OCI-M1 (cell line): ENCODE measurements at places on chromosomes 13 and 19.

DNA sequence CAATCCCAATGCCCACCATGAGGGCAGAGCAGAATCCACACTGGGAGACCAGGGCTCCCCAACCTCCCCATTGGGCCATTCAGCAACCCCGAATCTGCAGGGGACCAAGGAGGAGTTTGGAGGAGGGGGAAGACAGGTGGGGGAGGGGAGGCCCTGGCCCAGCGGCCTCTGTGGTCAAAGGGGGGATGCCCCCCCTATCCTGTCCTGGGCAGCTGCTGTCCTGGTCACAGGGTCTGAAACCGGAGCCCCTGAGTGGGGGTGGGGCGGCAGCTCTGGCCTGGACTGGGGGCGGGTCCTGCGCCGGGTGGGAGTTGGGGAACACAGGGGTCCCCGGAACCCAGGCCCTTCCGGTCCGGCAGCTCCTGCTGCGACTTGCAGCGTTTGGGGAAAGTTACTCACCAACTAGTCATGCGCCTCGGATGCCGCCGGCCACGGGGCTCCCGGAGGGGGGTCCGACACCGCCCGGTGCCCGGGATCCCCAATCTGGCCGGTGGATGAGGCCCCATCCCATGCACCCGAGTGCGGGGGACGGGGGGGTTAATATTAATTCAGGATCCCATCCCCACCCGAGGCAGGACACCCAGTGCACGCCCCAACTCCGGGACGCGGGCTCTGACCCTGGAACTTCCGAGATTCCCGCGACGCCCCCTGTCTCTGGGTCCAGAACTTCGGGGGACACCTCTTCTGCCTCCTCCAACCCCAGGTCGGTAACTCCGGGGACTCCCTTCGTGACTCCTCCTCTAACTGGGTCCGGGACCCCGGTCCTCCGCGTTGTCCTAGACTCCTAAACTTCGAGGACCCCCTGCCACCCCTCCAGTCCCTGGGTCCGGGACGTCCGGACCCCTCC, 872 bp downstream of the HOMER3 start:
- DNase-seq, result peak; percentile 22

DNA sequence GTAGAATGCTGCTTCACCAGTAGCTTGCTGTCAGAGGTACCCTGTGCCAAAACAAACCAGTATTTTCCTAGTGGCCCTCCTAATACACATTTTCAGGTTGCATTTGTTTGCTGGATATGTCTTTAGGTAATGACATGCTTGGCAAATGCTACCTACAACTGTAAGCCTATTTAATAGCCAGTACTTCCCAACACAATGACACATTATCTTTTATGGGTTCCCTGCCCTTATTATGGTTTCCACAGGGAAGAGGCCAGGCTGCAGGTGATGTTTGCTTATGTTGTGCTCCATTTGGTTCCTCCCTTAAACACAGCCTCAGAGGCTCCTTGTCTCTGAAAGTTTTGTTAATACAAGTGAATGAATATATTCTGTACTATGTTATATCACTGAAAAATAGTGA, 24.7 kb downstream of the FRY start:
- no peak for DNase-seq

GRCh38 chr13:29846475-29847256, 3.8 kb downstream of the UBL3 start:
- no peak for DNase-seq

- peak; percentile 50 for DNase-seq
Measured at GRCh38 chr13:50531917-50532899, 311.3 kb downstream of the DLEU7 start.

- no peak for DNase-seq
Measured at GRCh38 chr13:93721483-93721882, 494.9 kb downstream of the GPC6 start.

DNA sequence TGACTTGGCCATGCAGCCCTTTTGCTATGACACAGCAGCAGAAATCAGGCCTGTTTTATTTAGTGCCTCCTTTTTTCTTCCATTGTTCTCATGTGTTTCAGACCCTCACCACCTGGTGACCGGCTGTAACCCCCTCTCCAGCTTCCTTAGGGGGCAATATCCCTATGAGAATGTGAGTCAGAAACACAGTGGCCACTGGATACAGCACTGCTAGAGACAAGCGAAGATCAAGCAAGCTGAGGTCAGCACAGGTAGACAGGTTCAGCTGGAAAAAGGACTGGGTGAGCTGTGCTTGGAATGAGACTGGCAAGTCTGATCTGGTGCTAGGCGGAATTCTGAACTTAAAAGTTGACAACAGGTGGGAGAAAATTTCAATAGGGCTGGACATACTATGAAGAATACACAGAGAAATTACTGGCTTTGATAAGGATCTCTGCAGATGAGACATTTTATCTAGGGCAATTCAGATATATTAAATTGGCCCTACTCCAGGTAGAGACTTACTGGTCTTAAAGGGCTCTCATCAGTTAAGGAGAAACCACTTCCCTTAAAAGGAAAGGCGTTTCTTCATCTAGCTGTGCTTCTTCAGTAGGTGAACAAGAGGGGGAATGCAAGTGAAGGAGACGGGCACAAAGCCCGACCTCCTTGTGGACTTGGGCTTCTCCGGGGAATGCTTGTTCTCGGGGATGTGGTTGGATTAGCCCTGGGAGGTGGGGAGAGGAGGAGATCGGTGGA, 83.3 kb downstream of the ERCC5 start:
- DNase-seq, result peak; percentile 43

DNA sequence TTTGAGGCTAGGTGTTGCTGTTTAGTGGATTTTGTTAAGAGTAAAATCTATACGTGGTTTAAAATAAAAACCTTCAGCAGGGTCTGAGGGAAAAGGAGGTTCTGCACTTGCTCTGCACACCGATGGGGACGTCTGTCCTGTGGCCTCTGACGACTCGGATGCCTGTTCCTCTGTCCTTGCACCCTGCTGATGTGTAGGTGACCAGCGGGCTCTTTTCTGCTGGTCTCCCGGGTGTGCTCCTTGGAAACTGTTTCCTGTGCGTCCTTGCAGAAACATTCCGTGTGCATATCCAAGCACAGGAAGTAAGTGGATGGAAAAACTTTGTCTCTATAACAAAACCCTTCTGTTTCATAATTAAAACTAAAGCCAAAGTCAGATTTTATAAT, 3.8 kb downstream of the ATP4B start:
- no peak for DNase-seq

DNA sequence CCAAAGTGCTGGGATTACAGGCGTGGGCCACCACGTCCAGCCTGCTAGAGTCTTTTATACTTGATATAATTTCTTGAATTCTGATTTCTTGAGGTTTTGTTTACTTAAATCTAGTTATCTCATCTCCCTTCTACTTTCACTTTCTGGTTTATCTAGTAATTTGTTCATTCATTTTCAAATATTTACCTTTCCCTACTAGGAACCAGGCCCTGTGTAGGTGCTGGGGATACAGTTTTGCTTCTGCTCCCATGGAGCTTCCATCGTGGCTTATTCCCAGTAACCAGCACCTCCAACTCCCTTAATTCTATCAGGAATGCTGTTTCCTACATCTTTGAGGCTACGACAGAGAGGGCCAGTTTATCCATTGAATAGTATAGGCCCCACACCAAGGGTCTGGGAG, 24.1 kb upstream of the TRIM13 start:
- no peak for DNase-seq

GRCh38 chr19:52691737-52692136, 43.1 kb downstream of the ZNF611 start:
- DNase-seq, result no peak

DNA sequence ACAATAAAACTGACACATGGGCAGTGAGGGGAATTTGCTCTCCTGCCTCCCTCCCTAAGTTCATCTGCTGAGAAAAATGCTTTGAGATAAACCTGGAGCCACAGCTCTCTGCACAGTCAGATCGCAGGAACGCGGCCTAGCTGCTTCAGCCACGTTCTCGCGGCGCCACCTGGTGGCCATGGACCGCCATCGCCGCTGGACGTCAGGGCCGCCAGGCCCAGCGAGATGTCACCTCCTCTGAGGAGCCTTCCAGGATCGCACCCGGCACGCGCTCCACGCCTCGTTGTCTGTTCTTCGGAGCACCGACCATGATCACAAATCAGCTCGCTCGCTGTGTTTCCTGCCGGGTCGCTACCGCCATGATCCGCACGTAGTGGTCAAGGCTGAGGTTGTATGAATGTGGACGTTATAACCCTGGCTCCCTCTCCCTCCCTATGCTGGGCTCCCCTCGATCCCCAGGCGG, 20.6 kb upstream of the USP29 start:
- DNase-seq, result peak; percentile 80

DNA sequence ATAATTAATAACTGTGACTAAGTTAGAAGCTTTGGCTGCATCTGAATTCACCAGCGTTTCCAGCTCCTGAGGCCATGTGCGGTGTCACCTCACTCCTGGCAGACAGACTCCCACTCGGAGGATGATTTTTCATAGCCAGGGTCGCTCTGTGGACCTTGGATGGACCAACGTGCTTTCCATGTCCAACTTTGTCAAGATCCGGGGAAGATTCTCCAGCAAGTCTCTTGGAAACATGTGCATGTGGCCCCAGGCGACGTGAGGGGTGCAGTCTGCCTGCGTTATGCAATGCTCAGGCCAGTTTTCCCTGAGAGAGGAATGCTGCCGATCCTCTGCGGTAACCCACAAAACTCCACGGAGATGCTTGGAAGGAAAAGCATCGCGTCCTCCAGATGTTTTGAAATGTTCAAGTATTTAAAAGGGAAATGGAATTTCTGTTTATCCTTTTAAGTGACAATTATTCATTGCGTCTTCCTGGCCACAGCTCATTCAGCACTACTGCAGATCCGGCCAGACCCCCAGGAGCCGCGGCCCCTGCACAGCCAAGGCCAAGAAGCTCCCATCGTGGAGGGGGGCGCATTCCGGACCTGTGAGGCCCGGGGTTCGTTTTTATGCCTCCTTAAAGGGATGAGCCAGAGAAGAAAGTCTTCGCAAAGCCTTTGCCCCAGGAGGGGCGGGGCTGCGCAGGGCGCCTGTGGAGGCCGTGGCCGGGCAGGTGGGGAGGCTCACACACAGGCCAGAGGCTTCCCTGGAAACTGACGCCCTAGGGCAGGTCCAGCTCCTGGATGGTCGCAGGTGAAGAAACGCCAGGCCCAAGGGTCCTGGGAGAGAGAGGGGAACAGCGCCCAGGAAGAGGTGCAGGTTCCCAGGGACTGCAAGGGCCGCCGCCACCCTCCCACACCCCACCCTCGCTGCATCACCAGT, 46.0 kb downstream of the C13orf46 start:
- DNase-seq, result no peak

DNA sequence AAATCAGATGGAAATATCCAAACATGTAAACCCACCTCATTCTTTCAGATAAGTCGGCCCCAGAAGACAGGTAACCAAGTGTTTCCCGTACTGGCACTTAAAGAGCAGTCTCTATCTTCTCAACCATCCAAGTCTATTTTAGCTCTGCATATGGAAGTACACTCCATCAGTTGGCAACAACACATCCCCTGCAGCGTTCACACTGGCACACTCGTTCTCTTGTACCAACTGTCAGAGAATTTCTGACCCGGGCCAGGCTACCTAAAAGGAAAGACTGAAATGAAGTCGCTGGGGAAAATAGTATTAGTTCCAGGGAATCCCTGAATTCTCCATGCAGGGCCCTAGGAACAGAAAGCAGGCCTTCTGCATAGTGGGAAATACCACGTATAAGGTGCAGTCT, 109.3 kb downstream of the RXFP2 start:
- no peak for DNase-seq

GRCh38 chr13:85659493-85659892, 139.7 kb downstream of the SLITRK6 start:
- peak; percentile 31 for DNase-seq

DNA sequence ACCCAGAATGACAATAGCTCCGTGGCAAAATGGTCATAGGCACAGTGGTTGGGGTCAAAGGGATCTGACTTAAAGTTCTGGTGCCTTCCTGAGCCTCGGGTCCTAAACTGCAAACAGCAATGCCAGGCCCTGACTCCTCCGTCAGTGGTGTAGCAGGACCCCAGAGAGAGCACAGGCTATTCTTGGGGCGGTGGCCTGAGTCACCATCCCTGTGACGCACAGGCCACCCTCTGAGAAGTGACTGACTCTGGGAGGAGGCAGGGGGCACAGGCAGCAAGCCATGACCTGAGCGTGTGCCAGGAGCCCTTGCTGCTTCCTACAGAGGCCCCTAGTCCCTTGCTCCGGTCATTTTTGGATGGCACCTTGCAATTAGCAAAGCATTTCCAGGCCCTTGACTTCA, 18.7 kb downstream of the PLVAP start:
- no peak for DNase-seq

- DNase-seq, result peak; percentile 65
Measured at GRCh38 chr19:54473071-54473891, at the start of gene CDC42EP5. TSS of gene CDC42EP5 (minus strand) at chr19:54473296. CDS start at chr19:54465547, 7,749 bp downstream.
